ENCODE measurements at places on chromosomes 7 and 10.

- DNase-seq, result no peak
These were observed 196.7 kb downstream of the HGF start for GRCh38 chr7:81573128-81573527.

- DNase-seq, result no peak
These were observed 243.0 kb downstream of the BICC1 start for GRCh38 chr10:58755677-58756076.

DNA sequence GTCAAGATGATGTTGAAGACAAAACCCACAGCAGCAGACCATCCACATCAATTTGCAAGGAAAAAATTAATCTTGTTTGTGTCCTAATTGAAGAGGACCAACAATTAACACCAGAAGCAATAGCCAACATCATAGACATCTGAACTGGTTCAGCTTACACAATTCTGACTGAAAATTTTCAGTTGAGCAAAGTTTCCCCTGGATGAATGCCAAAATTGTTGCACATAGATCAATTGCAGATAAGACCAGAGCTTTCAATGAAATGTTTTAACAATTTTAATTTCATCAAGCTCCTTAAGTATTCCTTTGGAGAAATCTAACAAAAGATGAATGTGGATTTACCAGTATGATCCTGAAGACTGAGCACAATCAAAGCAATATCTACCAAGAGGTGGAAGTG, 168.6 kb downstream of the CTNNA3 start:
- DNase-seq, result no peak

DNA sequence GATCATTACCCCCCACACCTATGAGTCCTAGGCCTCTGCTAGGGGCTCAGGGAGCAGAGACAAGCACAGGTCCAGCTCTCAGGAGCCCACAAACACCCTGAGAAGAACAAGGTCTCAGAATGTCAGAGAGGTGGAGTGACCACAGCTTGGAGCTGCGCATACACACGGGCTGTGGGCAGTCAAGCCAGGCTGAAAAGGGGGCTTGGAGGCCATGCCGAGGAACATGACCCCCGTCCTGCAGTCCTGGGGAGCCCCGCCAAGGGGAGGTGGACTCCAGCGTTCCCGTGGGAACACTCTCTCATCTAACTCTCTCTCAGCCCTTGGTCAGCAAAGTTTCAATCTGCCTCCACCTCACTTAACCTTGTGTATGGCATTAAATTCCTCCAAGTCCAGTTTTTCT, 7.8 kb upstream of the MMP21 start:
- no peak for DNase-seq

DNA sequence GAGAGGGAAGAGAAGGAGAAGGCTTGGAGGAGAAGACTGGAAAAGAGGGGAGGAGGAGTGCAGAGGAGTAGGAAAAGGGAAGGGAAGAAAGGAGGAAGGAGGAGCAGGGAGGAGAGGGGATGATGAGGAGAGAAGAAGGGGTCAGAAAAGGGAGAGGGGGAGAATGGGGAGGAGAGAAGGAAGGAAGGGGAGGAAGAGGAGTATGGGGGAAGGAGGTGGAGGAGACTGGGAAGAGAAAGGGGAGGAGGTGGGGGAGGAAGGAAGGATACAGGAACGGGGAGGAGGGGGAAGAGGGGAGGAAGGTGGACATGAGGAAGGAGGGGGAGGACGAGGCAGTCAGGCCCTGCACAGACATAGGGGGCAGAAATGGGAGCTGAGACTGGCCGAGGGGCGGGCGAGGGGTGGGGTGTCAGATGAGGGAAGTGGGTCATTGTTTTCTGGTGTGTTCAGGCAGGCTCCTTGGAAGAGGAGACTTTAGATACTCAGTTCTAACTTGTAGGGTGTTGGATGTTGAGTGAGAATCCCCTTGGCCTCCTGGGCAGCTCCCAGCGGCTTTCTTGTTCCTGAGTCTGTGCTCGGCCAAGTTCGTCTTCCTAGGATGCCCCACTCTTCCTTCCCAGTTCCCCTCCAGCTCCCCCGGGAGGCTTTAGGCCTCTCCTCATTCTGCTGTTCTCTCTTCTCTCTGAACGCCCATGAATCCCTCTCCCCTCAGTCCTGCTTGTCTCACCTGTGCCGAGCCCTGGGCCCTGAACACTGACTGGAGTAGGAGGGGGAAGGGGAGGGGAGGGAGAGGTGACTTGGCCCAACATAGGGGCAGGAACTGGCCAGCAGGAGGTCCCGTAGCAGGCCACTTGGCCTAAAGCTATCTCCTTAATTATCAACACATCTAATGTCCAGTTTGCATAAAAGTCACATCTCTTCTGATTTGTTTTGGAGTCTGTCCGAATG, 12.8 kb upstream of the CRHR2 start:
- DNase-seq, result no peak

GRCh38 chr7:135938563-135938962, 38.6 kb downstream of the MTPN start:
- peak; percentile 26 for DNase-seq

DNA sequence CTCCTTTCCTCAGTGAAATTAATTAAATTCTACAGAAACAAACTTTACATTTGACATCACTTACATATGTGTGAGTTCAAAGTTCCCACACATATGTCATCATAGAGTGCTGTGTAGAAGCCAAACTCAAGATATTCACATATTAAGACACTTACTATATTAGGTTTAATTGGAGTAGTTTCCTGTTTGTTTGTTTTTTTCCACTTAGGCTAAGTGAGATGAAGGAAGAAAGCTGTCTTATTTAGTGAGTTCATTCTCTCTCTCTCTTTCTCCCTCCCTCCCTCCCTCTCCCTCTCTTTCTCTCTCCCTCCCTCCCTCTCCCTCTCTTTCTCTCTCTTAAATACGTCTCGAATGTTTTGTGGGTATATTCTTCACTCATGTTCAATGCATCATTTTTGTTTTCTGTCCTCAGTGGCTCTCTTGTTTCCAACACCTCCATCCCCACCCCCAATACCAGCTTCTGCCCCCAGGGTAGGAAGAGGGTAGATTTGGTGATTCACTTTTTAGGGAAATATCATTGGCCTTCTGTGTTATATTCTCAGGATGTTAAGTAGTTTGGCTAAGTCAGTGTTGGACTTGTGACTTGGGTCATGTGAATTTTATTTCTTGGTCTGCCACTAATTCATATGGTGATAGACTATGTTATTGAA, 262.0 kb downstream of the FRMD4A start:
- DNase-seq, result no peak

GRCh38 chr7:43077285-43077684, 35.2 kb upstream of the HECW1 start:
- no peak for DNase-seq

- DNase-seq, result no peak
These were observed 351.2 kb downstream of the GFRA1 start for GRCh38 chr10:115921795-115922194.

DNA sequence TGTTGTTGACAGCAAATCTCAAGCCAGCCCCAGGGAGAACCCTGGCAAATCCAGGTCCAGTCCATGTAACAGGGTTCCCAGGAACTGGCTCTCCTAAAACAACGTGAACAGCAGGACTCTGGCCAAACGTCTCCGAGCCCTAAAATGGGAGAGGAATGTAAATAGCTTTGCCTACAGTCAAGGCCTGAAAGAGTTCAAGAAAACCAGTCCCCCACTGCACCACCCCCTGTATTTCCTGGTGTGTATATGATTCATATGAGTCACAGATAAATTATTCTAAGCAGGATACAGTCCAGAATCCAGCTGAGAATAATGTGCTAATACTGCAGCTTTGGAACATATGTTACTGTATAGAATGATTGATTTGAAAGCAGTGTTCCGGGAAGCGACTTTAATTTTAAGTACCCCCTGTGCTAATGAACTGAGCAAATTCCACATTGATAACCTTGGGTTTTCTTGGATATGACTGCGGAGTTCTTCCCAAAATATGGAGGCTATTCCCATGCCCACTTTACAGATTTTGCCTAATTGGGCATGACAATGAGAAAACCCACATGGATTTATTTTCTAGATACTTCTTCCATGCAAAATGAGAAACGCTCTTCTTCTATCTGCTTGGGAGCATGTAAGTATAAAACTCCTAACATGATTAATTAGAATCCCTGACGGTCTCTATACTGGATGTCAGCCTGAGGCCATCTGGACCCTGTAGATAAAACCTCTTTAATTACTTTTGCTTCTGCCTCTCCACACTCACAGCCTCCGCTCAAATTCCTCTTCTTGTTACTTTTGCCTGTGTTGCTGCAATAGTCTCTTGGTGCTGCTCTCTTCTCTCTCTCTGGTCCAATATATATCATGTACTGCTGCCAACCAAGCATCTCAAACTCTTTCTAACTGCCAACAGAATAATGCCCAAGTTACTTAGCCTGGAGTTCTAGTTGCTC, 50.2 kb downstream of the LAMB4 start:
- DNase-seq, result no peak

- DNase-seq, result no peak
These were observed 571.4 kb downstream of the TCERG1L start for GRCh38 chr10:130740166-130740565.

DNA sequence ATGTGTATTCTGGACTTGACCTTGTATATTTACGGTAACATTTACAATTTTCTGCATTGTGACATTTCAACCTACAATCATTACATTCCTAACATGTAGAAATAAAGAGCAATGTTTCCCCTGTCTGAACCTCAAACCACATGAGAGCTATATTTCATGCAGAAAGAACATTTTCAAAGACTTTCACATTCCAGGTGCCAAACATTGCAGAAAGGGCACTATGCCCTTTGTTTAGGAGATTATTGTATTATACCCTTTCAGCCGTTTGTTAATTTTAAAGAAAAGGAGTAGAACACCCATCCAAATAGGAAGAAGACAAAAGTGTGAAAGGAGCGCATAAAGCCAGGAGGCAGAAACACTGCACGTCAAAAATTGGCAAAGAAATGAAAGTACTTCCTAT, 260.4 kb downstream of the RELN start:
- no peak for DNase-seq

DNA sequence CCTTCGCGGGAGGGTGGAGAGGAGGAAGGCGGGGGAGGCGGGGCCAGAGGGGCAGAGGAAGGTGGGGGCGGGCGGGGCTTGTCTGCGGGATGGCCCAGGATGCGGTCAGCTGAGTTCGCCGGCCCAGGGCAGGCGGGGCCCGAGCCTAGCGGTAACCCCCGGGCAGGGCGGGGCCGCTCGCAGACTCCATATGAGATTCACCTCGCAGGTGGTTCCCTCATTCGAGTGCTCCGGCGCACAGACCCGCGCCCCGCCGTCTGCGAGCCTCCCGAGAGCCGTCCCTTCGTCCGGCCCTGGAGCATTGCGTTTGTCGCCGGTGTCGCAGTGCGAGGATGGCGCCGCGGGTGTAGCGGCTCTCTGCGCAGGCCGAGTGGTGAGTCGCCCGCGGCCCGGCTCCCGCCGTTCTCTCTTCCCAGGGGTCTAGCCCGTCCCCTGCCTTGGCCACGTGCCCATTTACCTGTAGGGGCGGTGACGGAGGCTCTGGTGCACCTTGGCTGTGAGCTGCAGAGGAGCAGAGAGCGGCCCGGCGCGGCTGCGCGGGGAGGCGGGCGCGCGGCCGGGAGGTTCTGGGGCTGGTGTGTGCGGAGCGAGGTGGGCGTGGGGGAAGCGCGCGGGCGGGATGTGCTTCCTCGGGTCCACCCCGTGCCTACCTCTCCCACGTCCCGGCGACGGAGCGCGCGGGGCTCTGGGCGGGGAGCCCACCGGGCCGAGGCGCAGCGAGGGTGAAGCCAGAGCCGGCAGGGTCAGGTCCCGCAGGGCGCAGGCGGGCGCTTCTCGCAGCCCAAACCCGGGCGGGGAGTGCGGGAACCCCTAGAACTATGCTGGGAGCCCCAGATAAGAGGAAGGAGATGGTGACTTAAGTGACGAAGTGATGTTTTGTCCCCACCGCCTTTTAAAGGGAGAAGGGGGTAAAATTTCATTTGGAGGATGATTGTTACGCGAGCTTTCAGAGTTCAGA, at the start of gene UPP1:
Gene UPP1, plus strand, starts transcription at position 220 of the 958 bp plus-strand sequence. CDS start 5,519 bp downstream, outside the sequence.
- no peak for DNase-seq

DNA sequence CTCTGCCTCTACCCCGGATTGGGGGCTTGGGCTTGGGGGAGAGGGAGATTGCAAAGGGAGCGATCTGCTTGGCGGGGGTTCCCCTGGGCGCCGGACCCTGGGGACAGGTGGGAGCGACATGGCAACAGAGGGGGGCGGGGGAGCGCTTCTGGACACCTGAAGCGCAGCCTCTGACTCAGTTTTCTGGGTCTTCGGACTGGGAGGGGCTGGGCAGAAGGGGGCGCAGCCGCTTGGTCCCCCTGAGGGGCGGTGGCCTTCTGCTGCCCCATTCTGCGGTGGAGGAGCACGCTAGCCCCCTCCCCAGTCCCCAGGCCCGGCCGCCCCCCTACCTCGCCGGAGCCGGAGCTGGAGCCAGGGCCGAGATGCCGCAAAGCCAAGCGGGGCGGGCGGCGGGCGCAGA, 380 bp downstream of the NAT16 start:
- no peak for DNase-seq

- peak; percentile 13 for DNase-seq
These were observed 22.1 kb upstream of the CARD11 start for GRCh38 chr7:3065724-3066143.

GRCh38 chr10:5283305-5284158, 81.2 kb upstream of the UCN3 start:
- DNase-seq, result peak; percentile 48

- no peak for DNase-seq
These were observed 45.6 kb downstream of the AUTS2 start for GRCh38 chr7:69643708-69644445.

GRCh38 chr10:79400146-79401004, 45.0 kb downstream of the ZCCHC24 start:
- peak; percentile 49 for DNase-seq

DNA sequence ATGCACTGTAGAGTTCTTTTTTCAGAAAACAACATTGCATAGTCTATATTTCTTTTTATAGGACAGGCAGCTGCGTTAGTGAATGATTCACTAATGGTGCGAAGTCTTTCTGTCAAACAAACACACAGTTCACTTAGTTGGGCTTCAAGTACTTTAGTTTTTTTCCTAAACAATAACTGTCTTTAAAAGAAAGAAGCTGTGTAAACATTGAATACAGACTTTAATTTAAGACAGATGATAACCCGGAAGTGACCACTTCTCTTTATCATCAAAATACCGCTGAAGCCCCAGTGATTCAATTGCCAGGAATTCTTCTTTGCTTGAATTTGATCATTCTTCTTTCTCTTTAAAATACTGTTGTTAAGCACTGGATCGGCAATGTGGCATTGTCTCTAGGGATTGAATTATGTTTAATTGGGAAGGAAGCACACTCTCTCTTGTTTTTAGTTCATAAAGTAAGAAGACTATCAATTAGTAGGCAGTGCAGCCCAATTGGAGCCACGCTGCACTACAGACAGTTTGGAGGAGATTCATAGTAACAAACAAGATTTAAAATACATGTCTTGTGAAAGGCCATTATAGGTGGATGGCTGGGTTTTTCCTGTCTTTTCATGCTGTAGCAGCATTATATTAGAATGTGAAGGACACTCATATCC, 30.4 kb downstream of the CNTNAP2 start:
- DNase-seq, result no peak

- DNase-seq, result no peak
These were observed 13.9 kb downstream of the DIP2C start for GRCh38 chr10:675532-675931.

- no peak for DNase-seq
These were observed 968 bp downstream of the NOLC1 start for GRCh38 chr10:102153093-102153620.

DNA sequence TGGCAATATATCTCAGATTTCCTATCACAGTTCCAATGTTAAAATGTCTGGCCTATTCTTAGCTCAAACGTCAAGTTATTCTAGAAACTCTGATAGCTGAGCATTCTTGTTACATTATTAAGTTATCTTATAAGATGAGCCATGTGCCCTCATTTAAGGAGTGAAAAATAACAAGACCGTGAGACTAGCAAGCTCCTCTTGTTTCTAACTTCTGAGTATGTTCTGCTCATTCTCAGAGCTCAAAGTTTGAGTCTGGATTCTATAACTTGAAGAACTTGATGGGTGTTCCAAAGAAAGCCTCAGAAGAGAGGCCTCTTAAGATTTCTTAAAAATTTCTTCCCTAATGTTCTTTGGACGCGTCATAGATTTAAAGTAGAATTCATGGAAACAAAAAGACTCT, 215.2 kb downstream of the HTR7 start:
- DNase-seq, result no peak

Data from hematopoietic multipotent progenitor cell treated with erythropoietin and hydrocortisone succinate and interleukin-3 and kit ligand, for 17 days (in vitro differentiated cells).